ENCODE measurements at places on chromosomes 2 and 18.

DNA sequence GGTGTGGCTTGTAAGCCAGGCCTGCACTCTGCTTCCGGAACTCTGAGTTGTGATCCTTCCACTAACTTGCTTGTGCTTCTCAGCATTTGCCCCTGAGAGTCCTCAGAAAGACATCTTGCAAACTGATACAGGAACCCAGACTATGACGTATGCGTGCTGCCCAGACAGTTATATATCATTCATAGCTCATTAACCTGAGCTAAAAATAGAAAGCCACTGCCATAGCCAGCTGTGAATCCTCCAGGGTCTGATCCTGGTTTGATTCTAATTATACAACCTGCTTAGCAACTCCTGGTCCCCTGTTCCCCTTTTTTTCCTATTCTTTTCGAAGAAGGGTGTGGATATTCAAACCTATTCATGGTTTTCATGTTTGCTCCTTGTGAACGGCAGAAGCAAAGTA is 63.7 kb downstream of the MARCHF4 start:
- DNase-seq = no peak
- no peak overlapping the region for H3K4me3 ChIP-seq
- no peaks in the 10 kb centered on the region for H3K4me1 ChIP-seq
- H3K27me3 ChIP-seq = no peaks in the 10 kb centered on the region
- H3K36me3 ChIP-seq = no peaks in the 10 kb centered on the region

GRCh38 chr2:149098701-149099100 is 60.2 kb downstream of the LYPD6B start:
- no peaks in the 10 kb centered on the region for H3K4me1 ChIP-seq
- DNase-seq = no peak
- H3K27me3 ChIP-seq = no peaks in the 10 kb centered on the region
- no peak overlapping the region for H3K4me3 ChIP-seq
- no peaks in the 10 kb centered on the region for H3K36me3 ChIP-seq

- no peak overlapping the region for H3K4me3 ChIP-seq
- no peak overlapping the region for H3K27ac ChIP-seq
- H3K4me1 ChIP-seq = no peaks in the 10 kb centered on the region
- H3K36me3 ChIP-seq = no peaks in the 10 kb centered on the region
- no peak for DNase-seq
These were observed 129.4 kb upstream of the GLI2 start for GRCh38 chr2:120606280-120606679.

DNA sequence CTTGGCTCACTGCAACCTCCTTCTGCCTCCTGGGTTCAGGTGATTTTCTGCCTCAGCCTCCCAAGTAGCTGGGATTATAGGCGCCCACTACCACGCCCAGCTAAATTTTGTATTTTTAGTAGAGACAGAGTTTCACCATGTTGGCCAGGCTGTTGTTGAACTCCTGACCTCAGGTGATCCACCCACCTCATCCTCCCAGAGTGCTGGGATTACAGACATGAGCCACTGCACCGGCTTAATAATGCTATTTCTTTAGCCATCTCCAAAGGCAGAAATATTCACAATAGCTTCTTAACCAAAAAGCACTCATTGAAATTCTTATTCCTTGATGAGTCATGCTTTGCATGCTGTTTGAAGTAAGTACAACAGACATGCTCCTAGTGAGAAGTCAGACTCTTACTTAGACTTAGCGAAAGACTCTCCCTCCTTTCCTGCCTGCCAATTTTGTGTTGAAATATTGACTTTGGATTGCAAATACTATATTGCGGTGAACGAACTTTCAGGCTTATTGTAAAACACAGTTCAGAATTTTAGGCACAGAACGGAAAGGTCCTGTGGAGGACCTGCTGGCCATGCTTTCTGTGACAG is 4.4 kb downstream of the ACTR3 start:
- peak overlapping the region; percentile 31 for H3K4me3 ChIP-seq
- H3K4me1 ChIP-seq = peaks cover 79% of the 10 kb centered on the region
- H3K27me3 ChIP-seq = no peaks in the 10 kb centered on the region
- no peak for DNase-seq

DNA sequence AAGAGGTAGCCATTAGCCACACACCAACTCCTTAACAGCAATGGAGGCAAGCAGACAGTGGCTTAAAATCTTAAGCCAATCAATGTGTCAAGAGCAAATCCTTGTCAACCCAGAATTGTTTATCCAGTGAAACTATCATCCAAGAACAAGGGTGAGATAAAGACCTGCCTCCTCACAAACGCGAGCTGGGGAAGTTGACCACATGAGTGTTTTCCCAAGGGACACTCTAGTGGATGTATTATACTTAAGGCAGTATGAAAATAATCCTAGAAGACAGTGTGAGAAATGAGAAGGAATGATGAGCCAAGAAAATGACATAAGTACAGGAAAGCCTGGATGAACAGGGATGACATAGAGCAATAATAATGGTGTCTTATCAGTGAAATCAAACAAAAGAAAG is 209.6 kb downstream of the TWIST2 start:
- no peak overlapping the region for H3K27ac ChIP-seq
- no peak overlapping the region for H3K4me3 ChIP-seq
- no peak for DNase-seq
- no peaks in the 10 kb centered on the region for H3K4me1 ChIP-seq
- peaks cover 28% of the 10 kb centered on the region for H3K36me3 ChIP-seq
- no peaks in the 10 kb centered on the region for H3K27me3 ChIP-seq

DNA sequence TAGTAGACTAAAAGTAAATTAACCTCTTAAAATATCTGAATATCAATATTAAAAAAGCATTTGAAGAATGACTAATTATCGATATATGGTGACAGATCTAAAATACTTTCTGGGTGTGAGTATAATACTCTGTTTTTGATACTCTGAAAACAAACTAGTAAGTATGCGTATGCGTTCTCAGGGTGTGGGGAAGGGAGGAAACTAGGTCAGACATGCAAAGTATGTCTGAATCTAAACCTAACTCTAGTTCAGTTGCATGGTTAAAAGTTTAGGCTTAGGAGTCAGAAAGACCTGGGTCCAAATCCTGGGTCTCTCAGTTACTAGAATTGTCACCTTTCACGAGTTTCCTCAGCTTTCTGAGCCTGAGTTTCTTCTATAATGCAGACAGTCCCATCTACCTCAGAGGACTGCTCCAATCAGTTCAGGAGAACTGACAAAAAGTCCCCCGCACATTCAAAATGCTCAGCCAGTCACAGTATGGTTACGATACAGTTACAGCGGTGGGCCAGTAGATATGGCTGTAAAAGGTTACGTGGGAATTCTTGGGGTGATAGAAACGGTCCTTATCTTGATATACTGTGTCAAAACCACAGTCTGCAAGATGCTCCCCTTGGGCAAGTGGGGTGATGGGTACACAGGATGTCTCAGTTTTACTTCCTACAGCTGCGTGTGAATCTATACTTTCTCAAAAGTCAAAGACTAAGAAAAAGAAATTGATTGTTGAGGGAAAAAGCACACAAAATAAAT is 29.2 kb downstream of the UNC50 start:
- peak overlapping the region; percentile 56 for H3K27ac ChIP-seq
- H3K36me3 ChIP-seq = peaks cover 54% of the 10 kb centered on the region
- H3K4me1 ChIP-seq = peaks cover 39% of the 10 kb centered on the region
- peak; percentile 88 for DNase-seq
- H3K27me3 ChIP-seq = no peaks in the 10 kb centered on the region

- DNase-seq = no peak
- peaks cover 21% of the 10 kb centered on the region for H3K27me3 ChIP-seq
- H3K36me3 ChIP-seq = no peaks in the 10 kb centered on the region
These were observed 813 bp upstream of the MEIS1 start for GRCh38 chr2:66433945-66434678.

GRCh38 chr2:184336688-184337087 is 261.6 kb upstream of the ZNF804A start:
- DNase-seq = no peak
- no peak overlapping the region for H3K4me3 ChIP-seq
- no peaks in the 10 kb centered on the region for H3K4me1 ChIP-seq
- H3K27me3 ChIP-seq = no peaks in the 10 kb centered on the region

GRCh38 chr18:29594493-29594892 is 1417.6 kb upstream of the CDH2 start:
- H3K27ac ChIP-seq = no peak overlapping the region
- H3K4me3 ChIP-seq = no peak overlapping the region
- H3K4me1 ChIP-seq = no peaks in the 10 kb centered on the region
- no peak for DNase-seq
- no peaks in the 10 kb centered on the region for H3K27me3 ChIP-seq

GRCh38 chr2:11697103-11697871 is 27.3 kb upstream of the NTSR2 start:
- no peak overlapping the region for H3K4me3 ChIP-seq
- H3K36me3 ChIP-seq = no peaks in the 10 kb centered on the region
- no peaks in the 10 kb centered on the region for H3K27me3 ChIP-seq
- H3K4me1 ChIP-seq = no peaks in the 10 kb centered on the region

- peak overlapping the region; percentile 7 for H3K4me3 ChIP-seq
- peak; percentile 61 for DNase-seq
- H3K36me3 ChIP-seq = no peaks in the 10 kb centered on the region
- H3K27ac ChIP-seq = peak overlapping the region; percentile 53
- no peaks in the 10 kb centered on the region for H3K27me3 ChIP-seq
These were observed 47.5 kb downstream of the ZFP36L2 start for GRCh38 chr2:43178602-43179542.

DNA sequence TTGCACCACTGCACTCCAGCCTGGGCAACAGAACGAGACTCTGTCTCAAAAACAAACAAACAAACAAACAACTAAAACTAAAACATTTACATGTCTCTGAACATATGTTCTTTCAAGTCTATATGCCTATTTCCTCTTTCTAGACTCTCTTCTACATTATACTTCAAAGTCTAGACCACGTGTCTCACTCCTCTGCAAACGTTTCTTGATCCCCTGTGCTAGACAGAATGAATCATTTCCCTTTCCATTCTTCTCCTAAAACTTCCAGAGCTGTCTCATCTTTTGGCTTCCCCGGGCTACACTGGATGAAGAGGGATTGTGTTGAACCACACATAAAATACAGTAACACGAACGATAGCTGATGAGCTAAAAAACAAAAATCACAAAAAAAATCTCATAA is 67.1 kb downstream of the BAZ2B start:
- DNase-seq = no peak
- no peaks in the 10 kb centered on the region for H3K4me1 ChIP-seq
- no peaks in the 10 kb centered on the region for H3K36me3 ChIP-seq
- H3K27me3 ChIP-seq = no peaks in the 10 kb centered on the region
- H3K4me3 ChIP-seq = no peak overlapping the region

- no peaks in the 10 kb centered on the region for H3K36me3 ChIP-seq
- H3K4me3 ChIP-seq = no peak overlapping the region
- no peak for DNase-seq
- no peaks in the 10 kb centered on the region for H3K4me1 ChIP-seq
- H3K27ac ChIP-seq = no peak overlapping the region
These were observed 71.0 kb downstream of the STPG4 start for GRCh38 chr2:47083886-47084687.

- no peak overlapping the region for H3K4me3 ChIP-seq
- no peak for DNase-seq
- no peak overlapping the region for H3K27ac ChIP-seq
- H3K36me3 ChIP-seq = peaks cover 47% of the 10 kb centered on the region
- peaks cover 7% of the 10 kb centered on the region for H3K4me1 ChIP-seq
These were observed 8.3 kb downstream of the MAT2A start for GRCh38 chr2:85547089-85547858.

- H3K27ac ChIP-seq = no peak overlapping the region
- no peaks in the 10 kb centered on the region for H3K27me3 ChIP-seq
- DNase-seq = no peak
- no peak overlapping the region for H3K4me3 ChIP-seq
These were observed 76.3 kb upstream of the DTNB start for GRCh38 chr2:25749676-25750075.

DNA sequence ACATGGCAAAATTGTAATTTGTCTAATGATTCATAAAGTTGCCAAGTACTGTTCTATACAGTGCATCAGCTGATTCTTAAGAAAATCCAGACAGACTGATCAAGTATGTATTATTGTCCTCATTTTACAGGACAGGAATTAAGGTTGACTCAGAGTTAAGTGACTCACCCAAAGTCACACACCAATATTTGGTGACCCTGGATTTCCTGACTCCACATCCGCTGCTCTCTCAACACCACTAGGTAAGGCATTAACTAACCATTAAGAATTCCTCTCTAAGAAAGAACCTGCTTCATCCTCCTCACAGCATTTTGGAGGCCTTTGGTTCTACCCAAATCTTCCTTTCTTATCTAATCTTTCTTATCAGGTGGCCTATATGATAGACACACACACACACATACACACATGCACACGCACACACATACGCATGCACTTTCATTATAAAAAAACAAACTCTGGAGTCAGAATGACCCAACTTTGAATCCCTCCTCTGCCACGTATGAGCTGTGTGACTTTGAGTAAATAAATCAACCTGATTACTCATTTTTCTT is 150.8 kb downstream of the ANKRD44 start:
- DNase-seq = peak; percentile 53
- H3K4me3 ChIP-seq = no peak overlapping the region
- H3K36me3 ChIP-seq = no peaks in the 10 kb centered on the region
- no peaks in the 10 kb centered on the region for H3K27me3 ChIP-seq

- H3K36me3 ChIP-seq = no peaks in the 10 kb centered on the region
- no peaks in the 10 kb centered on the region for H3K27me3 ChIP-seq
- H3K4me3 ChIP-seq = no peak overlapping the region
- no peak overlapping the region for H3K27ac ChIP-seq
- peak; percentile 16 for DNase-seq
These were observed 58.6 kb upstream of the SLC25A52 start for GRCh38 chr18:31819106-31819924.

GRCh38 chr2:153474876-153475435 is 3.6 kb downstream of the RPRM start:
- no peak overlapping the region for H3K4me3 ChIP-seq
- peaks cover 23% of the 10 kb centered on the region for H3K4me1 ChIP-seq
- peaks cover 24% of the 10 kb centered on the region for H3K27me3 ChIP-seq
- H3K36me3 ChIP-seq = no peaks in the 10 kb centered on the region
- no peak for DNase-seq

DNA sequence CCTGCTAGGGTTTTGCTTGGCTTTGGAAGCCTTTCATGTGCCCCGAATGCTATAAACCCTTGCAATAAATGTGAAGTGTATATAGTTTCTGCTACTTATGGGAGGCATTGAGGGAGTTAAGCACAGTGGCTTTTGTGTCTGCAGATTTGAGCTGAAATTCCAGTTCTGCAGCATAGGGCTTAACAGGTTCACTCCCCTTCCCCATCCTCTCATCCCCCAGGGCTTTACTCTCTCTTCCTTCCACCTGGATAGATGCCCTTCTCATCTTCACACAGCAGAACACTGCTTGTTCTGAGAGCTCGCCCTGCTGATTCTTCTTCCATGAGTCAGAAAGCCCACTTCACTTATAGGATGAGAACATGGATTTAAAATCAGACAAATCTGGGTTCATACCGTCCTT is 37.2 kb downstream of the SOX11 start:
- no peaks in the 10 kb centered on the region for H3K36me3 ChIP-seq
- no peak for DNase-seq
- H3K4me1 ChIP-seq = no peaks in the 10 kb centered on the region
- no peak overlapping the region for H3K4me3 ChIP-seq

GRCh38 chr2:226652983-226653765 is 146.4 kb downstream of the IRS1 start:
- peaks cover 30% of the 10 kb centered on the region for H3K4me1 ChIP-seq
- no peak overlapping the region for H3K27ac ChIP-seq

DNA sequence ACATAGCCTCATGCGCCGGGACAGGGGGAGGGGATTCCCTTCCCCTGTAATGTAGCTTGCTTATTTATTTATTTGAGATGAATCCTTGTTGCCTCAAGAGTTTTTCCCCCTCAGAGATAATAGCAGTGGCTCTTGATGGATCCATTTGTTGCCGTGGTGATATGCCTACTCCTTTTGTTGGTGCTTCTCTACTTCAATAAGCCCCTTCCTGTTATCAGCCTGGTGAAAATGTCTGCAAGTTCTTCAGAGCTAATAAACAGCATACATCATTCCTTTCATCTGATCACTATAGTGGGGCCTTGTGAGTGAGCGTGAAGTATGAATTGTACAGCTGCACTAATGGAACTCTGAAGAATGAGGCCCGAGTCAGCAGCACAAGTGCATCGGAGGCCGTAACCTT is 19.4 kb downstream of the FZD5 start:
- no peak overlapping the region for H3K4me3 ChIP-seq
- DNase-seq = no peak
- no peak overlapping the region for H3K27ac ChIP-seq
